ENCODE measurements at places on chromosomes 11 and 22.

DNA sequence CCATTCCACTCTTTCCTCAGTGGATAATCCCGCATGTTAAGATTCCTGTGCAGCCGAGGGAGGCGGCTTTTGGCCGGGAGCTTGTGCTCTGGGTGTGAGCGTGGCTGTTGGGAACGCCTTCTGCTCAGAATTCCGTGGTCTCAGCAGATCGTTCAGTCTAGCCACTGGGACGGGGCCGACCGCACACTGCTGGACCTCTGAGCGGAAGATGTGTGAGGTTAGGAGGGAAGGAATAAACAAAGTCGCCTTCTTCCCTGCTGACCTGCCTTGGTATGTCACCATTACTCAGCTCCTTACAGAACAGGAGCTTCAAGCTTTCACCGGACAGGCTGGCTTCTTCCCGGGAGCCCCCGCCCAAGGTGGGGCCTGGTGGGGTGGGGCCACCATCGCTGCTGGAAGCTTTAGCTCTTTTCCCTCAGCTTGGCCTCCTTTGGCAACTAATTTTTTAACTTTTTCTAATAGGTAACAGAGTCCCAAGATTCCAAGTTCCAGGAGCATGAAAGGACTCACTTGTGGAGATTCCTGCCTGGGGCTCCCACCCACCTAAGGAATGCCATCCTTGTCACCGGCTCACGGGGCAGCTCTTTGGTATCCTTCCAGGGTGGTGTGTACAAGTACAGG is 22.5 kb upstream of the SEPTIN5 start:
- DNase-seq, result peak; percentile 16

GRCh38 chr22:46178755-46179505 is 28.6 kb downstream of the PPARA start:
- DNase-seq, result peak; percentile 11

- DNase-seq, result no peak
Observed at GRCh38 chr11:71181566-71181965, 70.8 kb downstream of the SHANK2 start.

DNA sequence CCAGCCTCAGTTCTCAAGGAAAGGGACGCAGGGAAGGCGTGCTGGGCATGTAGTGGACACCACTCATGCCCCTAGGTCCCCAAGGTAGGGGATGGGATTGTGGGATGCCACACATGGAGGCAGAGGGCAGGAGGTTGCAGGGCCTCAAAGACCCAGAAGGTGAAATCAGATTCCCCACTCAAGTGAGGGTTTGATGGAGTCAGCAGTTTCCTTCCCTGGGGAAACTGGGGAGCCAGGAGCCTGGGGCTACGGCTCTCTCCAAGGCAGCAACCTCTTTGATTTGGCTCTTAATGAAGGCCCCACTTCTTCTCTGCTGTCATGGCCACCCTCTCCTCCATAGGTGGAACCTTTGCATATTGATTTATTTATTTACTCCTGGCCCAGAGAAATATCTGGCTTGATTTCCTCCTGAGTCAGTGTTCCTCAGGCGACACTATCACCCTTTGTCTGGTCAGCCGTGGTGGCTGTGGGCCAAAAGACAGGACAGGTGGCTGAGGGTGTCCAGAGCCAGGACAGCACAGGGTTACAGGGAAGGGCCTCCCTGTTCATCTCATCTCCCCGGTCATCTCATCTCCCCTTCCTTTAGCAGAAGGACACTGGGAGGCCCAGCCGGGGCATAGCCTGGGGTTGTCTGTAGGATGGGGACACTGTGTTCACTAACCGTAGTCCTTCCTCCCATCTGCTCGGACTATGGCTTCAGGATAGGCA is 9.6 kb downstream of the GNAZ start:
- DNase-seq, result no peak

GRCh38 chr22:38766076-38766777 is 10.4 kb upstream of the SUN2 start:
- peak; percentile 48 for DNase-seq

DNA sequence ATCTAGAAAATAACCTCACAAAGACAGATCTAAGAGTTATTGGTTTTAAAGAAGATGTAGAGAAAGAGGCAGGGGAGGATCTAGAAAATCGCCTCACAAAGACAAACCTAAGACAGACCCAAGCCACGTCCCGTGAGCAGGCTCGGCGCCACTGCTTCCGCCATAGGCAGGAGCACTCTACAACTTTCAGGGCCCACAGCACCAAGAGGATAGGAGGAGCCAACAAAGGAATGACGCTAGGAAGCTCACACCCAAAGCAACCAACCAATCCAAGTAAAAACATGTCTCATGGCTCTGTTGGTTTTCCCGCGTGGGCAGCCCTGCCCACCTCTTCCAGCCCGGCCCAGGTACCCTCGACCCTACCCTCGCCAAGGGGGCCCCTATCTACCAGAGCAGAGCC is 4167.4 kb upstream of the OR11H1 start:
- DNase-seq, result no peak

DNA sequence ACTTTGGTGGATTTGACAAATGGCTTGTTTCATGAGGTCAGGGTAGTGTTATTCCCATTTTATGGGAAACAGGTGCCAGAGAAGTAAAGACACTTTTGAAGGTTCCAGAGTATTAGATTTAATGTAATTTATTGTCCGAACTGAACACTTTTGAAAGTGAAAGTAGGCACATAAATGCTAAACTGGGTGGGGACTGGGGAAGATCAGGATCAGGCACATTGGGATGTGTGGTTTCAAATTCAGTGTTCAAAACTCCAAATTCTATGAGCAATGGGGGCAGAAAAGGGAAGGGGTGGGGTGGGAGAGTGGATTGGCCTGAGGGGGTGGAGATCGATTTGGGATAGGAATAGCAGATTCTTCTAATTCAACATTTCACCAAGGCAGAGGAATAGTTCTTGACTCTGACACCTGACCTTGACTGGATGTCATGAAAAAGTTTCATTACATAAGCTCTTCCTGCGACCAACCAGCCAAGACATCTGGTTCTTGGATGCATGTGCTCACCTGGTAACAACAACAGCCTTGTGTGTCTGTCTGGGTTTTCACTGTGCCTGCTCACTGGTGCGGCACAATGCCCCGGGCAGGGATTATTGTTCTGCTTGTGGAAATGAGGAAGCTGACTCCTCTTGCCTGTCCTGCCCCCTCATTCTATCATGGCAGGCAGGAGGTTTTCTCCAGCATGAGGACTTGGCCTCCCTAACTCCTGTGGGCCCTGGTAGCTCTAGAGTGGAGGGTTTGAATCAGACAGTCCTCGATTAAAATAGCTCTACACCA is 10.8 kb downstream of the PPFIBP2 start:
- no peak for DNase-seq

DNA sequence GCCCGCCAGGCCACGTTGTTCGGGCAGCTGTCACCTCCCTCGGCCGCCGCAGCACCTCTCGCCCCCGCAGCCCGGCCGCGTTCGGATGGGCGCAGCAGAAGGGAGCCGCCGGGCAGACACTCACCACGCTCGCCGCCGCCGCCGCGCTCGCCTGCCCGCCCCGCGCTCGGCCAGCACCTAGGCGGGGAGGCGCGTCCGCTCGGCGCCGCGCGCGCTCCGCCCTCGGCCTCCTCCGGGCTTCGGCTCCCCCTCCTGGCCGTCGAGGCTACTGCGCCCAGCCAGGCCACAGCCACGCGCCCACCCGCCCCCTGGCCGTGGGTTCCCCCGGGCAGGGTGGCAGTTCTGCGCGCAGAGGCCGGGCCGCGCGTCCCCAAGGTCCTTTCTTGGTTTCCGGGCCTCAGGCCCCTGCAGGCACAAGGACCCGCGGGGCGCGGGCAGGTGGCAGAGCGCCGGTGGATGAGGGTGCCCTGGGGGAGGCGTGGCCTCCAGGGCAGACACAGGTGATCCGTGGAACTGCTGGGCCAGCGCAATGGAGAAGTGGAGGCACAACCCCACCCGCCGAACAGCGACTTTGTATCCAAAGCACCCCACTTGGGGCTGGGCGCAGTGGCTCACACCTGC is at the start of gene SLC25A22:
Gene SLC25A22 (minus strand): TSS at position 189 of the 621 bp plus-strand sequence. CDS start 3,275 bp downstream, outside the sequence.
- peak; percentile 76 for DNase-seq

- peak; percentile 98 for DNase-seq
Observed at GRCh38 chr22:36331306-36331911, 56.4 kb downstream of the MYH9 start.

DNA sequence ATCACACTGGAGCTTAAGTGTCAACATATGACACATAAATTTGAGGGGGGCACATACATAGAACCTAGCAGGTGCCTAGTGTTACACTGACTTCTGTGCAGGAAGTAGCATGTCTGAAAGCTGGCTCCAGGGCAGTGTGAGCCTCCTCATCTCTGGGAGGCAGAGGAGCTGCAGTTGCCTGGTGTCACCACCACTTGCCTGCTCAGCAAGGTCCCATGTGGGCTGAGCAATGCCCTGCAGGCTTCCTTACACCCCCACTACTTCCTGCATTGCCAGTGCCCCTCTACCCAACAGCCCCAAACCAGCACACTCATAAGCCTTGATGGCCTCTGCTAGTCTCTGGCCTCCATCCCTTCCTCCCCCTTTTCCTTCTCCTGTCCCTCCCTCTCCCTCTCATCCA is 165.8 kb downstream of the BUD13 start:
- no peak for DNase-seq

DNA sequence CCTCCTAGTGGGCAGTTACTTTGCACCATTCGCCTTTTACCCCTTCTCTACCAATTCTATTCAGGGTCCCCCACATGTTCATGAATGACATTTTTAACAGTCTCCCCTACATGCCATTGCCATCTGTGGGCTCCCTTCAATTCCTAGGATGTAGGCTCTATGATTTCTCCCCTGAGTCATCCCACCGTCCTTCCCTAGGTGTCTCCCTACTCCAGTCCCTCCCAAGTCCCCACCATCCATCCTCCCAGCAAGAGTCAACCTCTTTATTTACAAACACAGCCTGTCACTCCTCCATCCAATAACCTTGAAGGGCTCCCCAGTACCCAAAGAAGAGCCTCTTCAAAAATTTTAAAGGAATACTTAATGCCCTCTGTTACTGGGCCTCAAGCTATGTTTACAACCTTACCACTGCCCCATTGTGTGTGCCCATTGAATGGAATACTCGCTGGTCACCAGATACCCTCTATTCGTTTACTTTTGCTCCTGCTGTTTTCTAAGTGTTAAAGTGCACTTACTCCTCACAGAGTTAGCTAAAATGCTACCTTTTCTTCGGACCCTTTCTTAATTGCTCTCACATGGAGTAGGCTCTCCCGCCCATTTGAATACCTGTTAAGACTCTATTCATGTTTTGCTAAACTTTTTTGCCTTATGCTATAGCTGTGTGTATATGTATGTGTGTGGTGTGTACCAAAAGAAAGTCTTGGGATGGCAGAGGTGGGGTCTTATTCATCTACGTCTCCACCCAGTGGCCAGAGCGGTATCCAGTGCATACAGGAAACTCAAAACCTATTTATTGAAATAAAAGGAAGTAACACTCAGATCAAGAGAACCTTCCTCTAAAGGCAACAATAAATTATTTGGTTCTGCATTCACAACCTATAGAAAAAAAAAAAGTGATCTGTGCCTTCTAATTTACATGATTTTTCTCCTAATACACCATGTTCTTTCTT is 235.8 kb upstream of the CCDC90B start:
- peak; percentile 33 for DNase-seq

- DNase-seq, result no peak
Observed at GRCh38 chr11:2300936-2301630, 635 bp downstream of the C11orf21 start.

- DNase-seq, result no peak
Observed at GRCh38 chr22:19018256-19018655, 82.2 kb upstream of the PRODH start.

GRCh38 chr22:21012446-21013407 is 2.2 kb upstream of the P2RX6 start:
- no peak for DNase-seq

DNA sequence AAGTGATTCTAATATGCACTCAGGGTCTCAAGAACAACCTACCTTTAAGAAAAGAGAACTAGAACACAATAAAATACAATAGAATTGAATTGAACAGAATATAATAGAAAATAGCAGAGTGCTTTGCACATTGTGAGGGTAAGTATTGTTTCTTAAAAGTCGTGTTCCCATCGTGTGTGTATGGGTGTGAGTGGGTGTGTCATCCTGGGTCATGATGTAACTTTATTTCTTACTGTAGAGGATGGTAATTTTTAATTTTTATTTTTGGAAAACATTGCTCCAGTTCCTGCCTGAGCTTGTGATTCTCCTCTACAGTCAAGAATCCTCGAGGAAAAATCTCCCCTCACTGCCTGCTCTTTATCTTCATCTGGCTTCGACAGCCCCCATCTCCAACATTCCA is 75.7 kb upstream of the CSNK2A3 start:
- DNase-seq, result no peak

GRCh38 chr22:44549701-44550100 is 51.7 kb upstream of the RTL6 start:
- DNase-seq, result no peak

GRCh38 chr11:121950160-121950559 is 165.9 kb downstream of the BLID start:
- no peak for DNase-seq

GRCh38 chr11:3888876-3889275 is 33.4 kb downstream of the STIM1 start:
- DNase-seq, result no peak

GRCh38 chr11:73239571-73240189 is 21.6 kb downstream of the P2RY2 start:
- DNase-seq, result no peak

DNA sequence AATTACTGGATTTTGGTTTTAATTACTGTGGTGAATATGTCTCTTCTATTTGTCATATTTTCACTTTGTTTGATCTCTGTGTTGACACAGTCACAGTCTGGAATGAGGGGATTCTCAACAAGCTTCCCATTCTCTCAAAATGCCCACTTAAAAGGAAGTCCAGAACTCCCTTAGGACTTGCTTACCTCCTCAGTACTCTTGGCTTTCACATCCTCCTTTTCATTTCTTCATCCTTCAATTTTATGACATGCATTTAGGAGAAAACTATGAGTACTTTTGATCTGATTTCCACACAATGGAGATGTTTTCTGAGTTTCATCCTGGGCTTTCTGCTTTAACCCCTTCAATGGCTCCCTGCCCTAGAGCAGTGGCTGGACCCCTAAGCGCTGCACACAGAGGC is 49.3 kb upstream of the FLI1 start:
- DNase-seq, result no peak

DNA sequence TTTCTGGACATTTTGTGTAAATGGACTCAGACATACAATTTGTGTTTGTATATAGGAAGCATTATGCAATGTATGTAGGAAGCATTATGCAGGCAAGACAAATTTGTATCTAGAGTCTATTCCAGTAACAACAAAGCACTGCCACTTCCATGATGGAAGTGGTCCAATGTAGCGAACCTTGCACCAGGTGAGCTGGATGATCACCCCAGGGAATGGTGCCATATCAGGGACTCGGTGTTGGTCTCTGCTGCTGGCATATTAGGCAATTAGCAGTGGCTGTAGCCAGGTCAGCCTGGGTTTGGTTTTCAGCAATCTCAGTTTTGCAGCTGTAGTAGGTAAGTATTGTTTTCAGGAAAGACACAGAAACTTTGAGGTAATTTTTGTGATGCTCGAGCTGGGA is 12.8 kb downstream of the ZFP91 start:
- no peak for DNase-seq

DNA sequence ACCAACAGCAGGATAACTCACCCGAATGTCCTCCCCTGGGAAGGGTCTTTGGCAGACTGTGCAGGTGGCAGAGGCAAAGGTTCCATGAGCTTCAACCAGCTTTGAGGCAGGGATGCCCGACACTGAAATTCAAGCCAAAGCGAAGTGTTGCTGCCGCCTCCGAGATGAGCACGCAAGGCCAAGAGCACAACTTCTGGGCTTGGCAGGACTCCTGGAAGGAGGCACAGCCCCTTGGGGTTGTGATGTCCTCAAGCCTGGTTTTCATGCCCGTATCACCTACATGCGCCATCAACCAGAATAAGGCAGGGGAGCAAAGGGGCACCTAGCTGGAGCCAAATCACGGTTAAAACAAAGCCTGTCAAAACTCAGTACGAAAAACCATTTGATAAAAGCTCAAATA is 5.7 kb downstream of the SIRT3 start:
- DNase-seq, result no peak

All from fibroblast of skin of right biceps (primary cell).